ENCODE measurements at places on chromosomes 5 and 9. TPM values are rescaled to one million over a fixed set of nuclear protein-coding genes. Genes with fewer than 3 reads are reported as not detected.
A peak's percentile ranks its signal among the peaks of the same experiment; 100 is the strongest.

GRCh38 chr9:122672481-122672880 is 2.4 kb upstream of the OR1L3 start:
- H3K27ac ChIP-seq: no peak overlapping the region
- no peaks in the 10 kb centered on the region for H3K36me3 ChIP-seq
- no peaks in the 10 kb centered on the region for H3K4me1 ChIP-seq
- DNase-seq: no peak

DNA sequence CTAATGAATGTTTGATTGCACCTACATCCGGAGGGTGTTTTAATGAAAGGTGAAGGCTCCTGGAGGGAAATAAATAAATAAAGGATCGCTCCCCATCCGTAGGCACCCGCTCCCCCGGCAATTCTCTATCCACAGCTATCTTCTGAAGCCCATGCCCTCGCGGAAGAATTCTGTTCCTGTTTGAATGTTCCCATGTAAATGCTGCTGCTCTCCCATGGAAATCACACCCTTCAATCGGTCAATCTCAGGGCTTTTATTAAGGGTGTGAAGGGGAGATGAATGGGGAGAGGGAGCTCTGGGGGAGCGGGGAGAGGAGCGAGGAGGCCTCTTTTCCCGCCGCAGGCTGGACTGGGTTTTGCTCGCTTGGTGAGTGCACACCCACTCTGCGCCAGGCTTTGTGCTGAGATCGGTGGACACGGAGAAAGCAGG is 21.1 kb upstream of the ARAP3 start:
- H3K27ac ChIP-seq: peak overlapping the region; percentile 64
- peak overlapping the region; percentile 71 for H3K4me3 ChIP-seq
- no peaks in the 10 kb centered on the region for H3K36me3 ChIP-seq
- H3K4me1 ChIP-seq: peaks cover 44% of the 10 kb centered on the region

DNA sequence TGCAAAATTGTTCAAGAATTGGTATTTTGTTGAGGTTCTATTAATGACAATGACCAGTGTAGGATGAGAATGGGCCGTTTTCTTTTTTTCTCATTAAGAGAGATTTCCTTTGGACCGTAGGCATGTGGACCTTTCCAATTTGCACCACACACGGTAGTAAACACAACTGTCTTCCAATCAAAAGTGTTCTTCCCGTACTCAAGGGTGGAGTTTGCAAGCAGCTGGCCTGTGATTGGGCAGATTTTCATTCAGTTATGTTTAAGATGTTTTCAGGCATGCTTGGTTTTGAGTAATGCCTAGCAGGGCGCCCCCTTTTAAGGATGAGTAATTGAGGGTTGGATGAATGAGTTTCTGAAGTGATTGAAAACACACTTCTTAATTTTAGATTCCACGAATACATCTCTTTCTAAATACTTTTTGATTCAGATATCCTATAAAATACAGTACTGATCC is 2.5 kb downstream of the KDM3B start:
- DNase-seq: no peak
- peak overlapping the region; percentile 79 for H3K4me3 ChIP-seq
- peaks cover 22% of the 10 kb centered on the region for H3K4me1 ChIP-seq
- no peaks in the 10 kb centered on the region for H3K27me3 ChIP-seq
- H3K36me3 ChIP-seq: peaks cover 5% of the 10 kb centered on the region

PCDHA1 gene
- total RNA-seq: not detected

GRCh38 chr9:15606643-15607472 is 54.0 kb downstream of the CCDC171 start:
- no peak overlapping the region for H3K27ac ChIP-seq
- DNase-seq: no peak
- no peak overlapping the region for H3K4me3 ChIP-seq
- no peaks in the 10 kb centered on the region for H3K36me3 ChIP-seq
- H3K27me3 ChIP-seq: no peaks in the 10 kb centered on the region
- H3K4me1 ChIP-seq: no peaks in the 10 kb centered on the region

All from PC-9 (cell line).